ENCODE measurements at places on chromosomes 3 and 15.
A peak's percentile ranks its signal among the peaks of the same experiment; 100 is the strongest.

GRCh38 chr3:61221759-61222362, 29.4 kb downstream of the FHIT start:
- no peak for DNase-seq

GRCh38 chr3:74442068-74442467, 172.4 kb downstream of the CNTN3 start:
- no peak for DNase-seq

DNA sequence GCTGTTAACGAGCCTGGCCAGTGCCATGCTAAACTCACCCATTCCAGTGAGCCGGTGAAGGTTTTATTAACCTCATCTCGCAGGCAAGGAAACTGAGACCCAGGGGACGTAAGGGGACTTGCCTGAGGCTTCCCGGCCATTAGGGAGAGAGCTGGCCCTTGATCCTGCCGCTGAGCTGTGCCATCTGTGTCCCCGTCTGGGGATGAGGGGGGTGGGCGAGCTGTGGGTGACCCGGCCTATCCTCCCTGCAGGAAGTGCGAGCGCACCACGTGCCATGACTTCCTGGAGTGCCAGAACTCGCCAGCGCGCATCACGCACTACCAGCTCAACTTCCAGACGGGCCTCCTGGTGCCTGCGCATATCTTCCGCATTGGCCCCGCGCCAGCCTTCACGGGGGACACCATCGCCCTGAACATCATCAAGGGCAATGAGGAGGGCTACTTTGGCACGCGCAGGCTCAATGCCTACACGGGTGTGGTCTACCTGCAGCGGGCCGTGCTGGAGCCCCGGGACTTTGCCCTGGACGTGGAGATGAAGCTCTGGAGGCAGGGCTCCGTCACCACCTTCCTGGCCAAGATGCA, 88.5 kb downstream of the FBLN2 start:
- DNase-seq, result no peak

- no peak for DNase-seq
Observed at GRCh38 chr3:159796226-159796625, 192.4 kb upstream of the IL12A start.

GRCh38 chr3:175484666-175485065, 625.5 kb downstream of the NAALADL2 start:
- DNase-seq, result no peak

DNA sequence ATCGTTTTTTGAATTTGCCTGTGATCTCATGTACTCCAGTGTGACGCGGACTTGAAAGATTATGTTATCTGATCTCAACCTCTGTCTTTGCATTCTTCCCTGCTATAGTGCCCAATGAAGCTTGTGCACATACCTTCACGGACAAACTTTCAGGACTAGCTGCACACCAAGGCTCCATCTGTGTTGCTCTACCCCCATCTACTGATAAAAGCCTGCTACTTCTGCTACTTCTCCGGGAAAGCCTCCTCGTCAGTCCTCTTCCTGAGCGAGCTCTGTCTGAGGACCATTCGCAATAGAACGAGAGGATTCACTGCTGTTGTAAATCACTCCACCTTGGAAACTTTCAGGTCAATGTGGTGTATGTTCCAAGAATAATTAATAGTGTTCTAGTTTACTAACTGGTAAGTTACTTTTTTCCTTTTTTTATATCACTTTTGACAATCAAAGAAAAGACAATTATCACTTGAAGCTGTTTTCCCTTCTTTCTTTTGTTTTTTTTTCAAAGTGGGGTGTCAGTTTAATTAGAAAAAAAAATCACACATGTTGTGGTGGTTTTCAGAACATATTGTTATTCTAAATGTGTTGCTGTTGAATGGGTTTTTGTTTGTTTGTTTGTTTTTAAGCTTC, 217.6 kb downstream of the ARRDC4 start:
- peak; percentile 5 for DNase-seq

- no peak for DNase-seq
Observed at GRCh38 chr15:68176601-68177000, 28.5 kb downstream of the CALML4 start.

- DNase-seq, result no peak
Observed at GRCh38 chr3:1381647-1382036, 288.8 kb downstream of the CNTN6 start.

GRCh38 chr3:129622226-129622874, 15.9 kb upstream of the PLXND1 start:
- DNase-seq, result no peak

DNA sequence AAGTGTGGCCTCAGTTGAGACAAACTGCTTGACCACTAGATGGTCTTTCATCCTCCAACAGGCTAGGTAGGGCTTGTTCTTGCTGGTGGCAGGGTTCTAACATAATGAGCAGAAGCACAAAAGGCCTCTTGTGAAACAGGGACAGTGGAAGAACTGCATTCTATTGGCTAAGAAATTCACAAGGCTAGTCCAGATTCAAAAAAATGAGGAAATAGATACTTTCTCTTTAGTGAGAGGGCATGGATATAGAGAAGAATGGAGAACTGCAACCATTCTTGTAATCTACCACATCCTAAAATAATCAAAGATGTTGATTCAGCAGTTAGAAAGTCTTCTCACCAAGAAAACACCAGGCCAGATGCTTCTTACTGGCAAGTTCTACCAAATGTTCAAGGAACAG, 143.7 kb upstream of the LRIG1 start:
- no peak for DNase-seq

Data from GM19239 (cell line).